ENCODE measurements at places on chromosomes 7 and 10. TPM values are rescaled to one million over a fixed set of nuclear protein-coding genes. Genes with fewer than 3 reads are reported as not detected.

The ALOX5 gene
- total RNA-seq, result 6.3 TPM

The ZNF736 gene
- total RNA-seq, result 1.7 TPM

The PAPOLB gene
- 0.28 TPM for total RNA-seq

The CPXM2 gene
- 8.5 TPM for total RNA-seq

The BAMBI gene
- total RNA-seq, result 61.1 TPM

The WNT2 gene
- total RNA-seq, result 0.19 TPM

The AOC1 gene
- not detected for total RNA-seq

The OPALIN gene
- total RNA-seq, result not detected

The GTF2IRD2 gene
- total RNA-seq, result 13.3 TPM

The KLF14 gene
- total RNA-seq, result 0.35 TPM

The IDI1 gene
- 16.7 TPM for total RNA-seq

The EN2 gene
- not detected for total RNA-seq

The GNGT1 gene
- total RNA-seq, result not detected

The CPA1 gene
- not detected for total RNA-seq

The HOXA7 gene
- total RNA-seq, result not detected

The FEZF1 gene
- total RNA-seq, result not detected

The TMEM270 gene
- total RNA-seq, result not detected

The CDC14C gene
- total RNA-seq, result not detected

Measured in right atrium auricular region (tissue), 2 donors.